ENCODE measurements at places on chromosomes 1 and 21.

DNA sequence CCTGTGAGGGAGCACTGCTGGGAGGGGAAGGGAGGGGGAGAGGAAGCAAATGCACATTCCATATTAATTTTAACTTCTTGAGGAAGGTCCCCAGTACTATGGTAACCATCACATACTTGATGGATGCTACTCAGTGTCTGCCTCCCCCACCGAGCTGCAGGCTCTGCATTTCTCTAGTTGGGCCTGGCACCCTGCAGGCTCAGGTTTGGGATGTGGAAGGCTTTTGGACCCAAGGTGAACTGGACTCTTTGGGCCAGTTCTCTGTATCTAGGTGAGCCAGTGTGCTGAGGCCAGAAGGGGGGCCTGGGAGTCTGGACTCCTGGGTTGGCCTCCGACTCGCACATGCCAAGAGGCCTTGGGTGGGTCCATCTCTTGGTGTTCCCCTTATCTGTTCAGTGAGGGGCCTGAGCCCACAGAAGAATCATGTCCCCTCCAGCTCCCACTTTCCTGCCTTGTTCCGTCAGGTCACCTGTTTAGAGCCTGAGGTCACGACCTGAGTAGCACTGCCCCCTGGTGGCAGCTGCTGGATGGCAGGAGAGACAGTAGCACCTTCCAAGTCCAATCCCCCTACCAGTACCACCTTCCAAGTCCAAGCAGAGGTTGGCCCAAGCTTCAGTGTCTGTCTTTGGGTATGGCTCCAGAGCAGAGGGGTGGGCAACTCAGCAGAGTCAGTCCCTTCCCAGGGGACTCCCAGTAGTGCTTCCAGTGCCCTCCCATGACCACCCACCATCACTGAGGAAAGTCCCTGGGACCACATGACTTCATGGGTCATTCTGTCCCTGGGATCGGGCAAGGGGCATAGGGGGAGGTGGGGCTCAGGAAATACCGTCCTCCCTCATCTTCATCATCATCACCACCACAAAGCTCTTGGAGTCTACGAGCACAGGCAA is 241.8 kb downstream of the TRABD2B start:
- no peak for DNase-seq

GRCh38 chr1:204272505-204272904 is 58.7 kb upstream of the GOLT1A start:
- DNase-seq = no peak

GRCh38 chr21:42671778-42672593 is 18.6 kb downstream of the PDE9A start:
- no peak for DNase-seq

DNA sequence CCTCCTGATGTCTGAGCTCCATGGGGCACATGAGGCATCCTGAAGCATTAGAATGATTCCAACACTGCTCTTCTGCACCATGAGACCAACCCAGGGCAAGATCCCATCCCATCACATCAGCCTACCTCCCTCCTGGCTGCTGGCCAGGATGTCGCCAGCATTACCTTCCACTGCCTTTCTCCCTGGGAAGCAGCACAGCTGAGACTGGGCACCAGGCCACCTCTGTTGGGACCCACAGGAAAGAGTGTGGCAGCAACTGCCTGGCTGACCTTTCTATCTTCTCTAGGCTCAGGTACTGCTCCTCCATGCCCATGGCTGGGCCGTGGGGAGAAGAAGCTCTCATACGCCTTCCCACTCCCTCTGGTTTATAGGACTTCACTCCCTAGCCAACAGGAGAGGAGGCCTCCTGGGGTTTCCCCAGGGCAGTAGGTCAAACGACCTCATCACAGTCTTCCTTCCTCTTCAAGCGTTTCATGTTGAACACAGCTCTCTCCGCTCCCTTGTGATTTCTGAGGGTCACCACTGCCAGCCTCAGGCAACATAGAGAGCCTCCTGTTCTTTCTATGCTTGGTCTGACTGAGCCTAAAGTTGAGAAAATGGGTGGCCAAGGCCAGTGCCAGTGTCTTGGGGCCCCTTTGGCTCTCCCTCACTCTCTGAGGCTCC is 11.1 kb upstream of the RASSF5 start:
- peak; percentile 8 for DNase-seq

DNA sequence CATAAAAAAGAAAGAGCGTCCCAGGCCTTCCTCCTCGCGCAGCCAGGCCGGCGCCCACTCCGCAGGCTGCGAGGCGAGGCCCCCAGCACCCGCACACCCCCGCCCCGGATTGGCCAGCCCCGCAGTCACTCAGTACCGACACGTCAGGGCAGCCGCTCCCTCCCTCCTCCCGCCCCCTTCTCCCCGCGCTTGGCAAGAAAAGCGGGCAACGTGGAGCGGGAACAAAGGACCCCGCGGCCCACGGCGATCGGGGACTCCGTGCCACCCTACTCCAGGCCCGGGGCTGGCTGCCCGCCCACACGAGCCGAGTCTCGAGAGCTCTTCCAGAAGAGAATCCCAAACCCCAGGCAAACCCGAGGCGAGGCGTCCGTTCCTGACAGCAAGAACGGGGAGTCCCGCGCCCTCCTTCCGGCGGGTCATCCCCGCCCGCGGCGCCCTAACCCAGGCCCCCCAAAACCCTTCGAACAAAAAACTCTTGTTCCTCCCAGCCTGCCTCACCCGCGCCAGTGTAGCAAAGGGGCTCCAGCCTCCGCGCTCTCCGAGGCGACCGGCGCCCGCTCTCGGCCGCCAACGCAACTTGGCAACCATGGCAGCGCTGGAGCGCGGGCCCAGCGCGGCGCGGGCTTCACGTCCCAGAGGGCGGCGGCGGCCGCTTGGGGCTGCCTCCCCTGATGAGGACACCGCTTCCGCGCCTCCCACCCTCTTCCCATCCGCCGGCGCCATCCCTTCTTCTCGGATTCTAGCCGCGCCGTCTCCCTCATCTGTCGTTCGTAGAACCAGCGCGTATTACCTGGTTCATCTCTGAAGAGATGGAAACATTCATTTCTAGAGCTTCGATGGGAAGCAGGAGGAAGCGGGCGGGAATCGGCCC is 645 bp downstream of the IVNS1ABP start:
- peak; percentile 84 for DNase-seq

DNA sequence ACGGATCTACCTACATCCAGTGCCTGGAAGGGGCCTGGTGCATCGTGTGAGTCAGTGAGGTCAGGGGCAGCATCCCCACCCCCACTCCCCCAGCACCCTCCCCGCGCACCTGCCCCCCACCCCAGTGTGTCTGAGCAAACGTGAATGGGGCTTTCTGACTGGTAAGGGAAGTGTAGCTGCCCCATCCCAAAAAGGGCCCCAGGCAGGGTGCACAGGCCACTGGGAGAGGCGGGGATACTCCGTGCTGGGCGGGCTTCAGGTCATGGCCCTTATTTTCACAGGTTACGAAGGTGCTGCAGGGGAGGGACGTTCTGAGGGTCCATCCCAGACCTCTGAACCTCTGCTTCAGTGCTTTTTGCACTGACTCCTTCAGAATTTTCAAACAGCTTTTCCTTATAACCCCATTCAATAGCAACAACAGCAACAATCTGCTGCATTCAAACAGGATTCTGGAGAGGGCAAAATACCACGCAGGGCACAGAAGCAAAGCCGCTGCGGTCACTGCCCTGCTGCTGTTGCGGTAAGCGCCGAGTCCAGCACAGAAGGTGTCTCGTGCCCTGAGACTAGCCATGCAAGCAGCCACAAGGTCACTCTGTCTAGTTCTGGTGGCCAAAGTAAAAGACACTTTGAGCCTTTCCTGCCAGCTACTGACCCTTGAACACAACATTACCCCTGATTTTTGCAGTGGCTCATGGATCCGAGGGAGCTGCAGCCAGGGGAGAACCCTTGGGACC is 10.3 kb downstream of the TTC34 start:
- DNase-seq = no peak

DNA sequence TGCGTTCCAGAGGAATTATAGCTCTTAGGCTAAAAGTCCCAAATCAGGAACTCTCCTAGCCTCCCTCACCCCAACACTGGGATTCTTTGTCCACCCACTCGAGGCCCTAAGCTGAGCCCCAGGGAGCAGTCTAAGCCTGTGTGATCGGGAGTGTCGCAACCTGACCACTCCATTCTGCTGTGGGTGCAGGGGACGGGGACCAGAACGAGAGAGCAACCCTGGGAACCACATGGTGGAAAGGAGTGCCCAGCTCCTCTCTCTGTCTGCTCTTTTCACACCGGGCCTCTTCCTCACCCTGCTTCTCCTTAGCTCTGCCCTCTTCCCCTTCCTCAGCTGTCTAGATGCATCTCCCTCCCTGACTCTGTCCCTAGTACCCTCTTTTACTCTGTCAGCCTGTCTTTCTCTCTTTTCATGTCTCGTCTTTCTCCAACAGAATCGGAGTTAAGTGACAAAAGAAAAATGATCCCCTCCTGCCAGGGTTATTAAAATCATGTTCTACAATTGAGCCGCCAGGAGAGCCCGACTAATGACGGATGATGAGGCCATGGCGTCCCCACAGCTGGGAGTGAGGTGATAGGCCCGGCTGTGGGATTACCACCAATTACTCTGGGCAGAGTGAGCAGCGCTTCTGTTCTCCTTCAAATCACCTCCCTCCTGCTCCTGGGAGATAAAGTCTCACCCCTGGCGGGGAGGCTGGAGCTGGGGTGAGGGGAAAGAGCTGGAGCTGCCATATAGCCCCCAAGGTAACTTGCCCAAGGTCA is 34.5 kb upstream of the CSF3R start:
- no peak for DNase-seq

DNA sequence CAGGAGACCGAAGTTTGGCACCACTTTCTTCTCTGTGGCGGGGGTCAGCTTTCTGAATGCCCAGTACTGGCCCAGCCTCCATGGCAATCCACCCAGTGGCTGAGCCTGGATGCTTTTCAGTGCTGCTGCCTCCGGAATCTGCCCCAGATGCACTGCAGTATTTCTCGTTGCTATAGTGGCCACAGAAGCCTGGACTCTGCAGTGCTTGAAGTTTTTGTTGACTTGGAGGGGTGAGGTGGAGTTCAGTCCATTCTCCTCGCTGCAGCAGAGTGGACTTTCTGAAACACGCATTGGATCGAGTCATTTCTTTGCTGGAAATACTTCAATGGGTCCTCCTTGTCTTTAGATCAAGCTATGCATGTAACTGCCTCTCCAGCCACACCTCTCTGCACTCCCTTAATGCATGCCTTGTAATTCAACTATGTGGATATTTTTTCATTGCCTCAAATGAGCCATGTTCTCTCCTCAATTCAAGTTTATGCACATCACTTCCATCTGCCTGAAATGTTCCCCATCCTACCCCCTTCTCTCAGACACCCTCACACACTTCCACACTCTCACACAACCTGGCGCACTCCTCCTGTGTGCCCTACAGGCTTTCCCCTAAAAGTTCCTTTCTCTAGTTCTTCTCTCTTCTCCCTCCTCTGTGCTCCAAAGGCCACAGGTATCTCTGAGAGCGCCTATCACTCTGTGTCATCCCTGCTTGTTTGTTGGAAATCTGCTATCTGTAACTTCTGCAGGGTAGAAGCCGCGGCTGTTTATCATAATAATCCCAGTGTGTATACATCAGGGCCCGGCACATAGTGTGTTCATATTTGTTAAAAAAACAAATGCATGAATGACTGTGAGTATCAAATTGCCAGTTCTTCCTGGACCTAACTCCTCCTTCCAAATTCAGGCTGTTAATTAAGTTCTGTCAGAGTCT is 16.5 kb downstream of the ADAM30 start:
- no peak for DNase-seq

DNA sequence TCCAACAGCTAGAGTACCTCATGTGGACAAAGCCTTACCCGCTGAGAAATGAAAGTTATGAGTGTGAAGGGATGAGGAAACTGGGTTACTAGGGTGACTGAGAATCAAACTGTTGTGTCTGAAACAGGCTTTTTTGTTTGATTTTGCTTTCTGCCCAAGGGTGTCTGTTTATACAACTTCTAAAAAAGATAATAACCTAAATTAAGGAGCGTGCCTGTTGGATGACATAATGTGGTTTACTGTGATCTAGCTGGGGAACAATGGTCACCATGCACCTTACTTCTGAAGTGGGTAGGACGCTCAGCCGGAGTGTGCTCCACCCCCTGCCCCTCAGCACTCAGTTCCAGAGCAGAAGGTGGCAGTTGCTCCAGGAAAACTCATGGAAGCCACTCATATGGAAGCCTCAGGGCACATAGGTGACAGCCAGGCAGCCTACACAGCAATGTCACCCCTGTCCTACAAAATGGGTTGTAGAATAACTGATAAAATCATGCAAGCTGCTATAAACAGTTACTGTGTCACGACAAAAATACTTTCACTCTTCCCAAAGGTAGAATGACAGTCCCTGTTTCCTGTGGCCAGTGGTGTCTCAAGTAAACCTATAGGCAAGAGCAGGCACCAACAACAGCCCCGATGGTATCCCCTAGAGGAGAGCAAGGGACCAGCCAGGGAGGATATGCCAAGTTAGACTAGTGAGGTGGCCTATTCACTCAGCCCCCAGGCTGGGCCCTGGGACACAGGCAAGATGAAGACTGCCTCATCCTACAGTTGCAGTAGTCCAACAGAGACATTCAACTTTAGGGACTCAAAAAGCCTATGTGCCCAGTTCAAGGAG is 29.3 kb downstream of the SIPA1L2 start:
- DNase-seq = no peak

DNA sequence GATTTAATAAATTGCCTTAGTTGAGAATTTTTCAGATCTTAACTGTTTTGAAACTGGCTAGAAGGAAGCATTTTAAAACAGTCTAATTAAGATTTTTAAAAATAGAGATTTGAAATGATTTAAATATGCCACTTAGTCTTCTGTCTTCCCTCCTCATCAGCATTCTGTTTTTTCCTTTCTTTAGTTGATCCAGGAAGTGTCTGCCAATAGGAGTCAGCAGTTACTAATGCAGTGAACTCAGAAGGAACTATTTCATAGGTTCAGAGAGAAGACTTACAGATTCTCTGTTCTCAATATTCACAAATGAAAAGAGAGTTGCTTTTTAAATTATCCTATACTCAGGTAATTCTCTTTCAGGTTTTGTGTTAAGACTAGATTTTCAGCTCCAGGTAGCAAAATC is 84.5 kb downstream of the RPS6KC1 start:
- DNase-seq = no peak

GRCh38 chr1:21447311-21447710 is 7.4 kb downstream of the NBPF3 start:
- DNase-seq = no peak

- DNase-seq = no peak
Measured at GRCh38 chr1:93148001-93148400, 32.2 kb downstream of the TMED5 start.

DNA sequence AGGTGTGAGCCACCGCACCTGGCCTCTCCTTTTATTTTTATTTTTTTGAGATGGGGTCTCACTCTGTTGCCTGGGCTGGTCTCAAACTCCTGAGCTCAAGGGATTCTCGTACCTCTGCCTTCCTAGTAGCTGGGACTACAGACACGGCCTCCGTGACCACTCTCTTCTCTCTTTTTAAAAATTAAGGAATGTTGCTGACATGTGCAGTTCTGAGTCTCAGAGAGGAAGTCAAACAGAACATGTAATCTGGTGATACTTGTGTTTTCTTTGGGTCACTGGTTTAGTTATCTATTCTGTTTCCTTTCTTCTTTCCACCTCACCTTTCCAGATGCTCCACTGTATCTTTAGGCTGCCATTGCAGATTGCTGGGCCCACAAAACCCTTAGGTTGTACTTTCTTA is 2.7 kb downstream of the WDTC1 start:
- no peak for DNase-seq
